ENCODE measurements at places on chromosomes 2 and 18.

DNA sequence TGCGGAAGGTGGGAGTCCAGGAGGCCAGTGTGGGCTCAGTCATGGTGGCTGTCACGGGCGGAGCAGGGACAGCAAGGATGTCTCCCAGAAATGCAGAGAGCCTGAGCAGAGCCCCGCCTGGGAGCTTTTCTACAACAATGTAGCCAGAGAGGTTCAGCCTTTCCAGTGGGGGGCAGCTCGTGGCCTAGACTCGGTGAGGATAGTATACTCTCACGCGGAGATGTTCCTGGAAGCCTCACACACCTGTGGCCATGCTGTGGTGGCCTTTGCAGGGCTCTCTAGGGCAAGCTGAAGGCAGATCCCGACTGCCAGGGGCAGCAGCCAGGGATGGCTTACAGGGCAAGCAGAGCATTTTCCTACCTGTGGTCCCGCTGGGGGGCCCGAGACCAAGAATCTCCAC is 244.1 kb downstream of the LDLRAD4 start:
- no peak for DNase-seq

- no peak for DNase-seq
Measured at GRCh38 chr2:98348066-98348561, 1.9 kb downstream of the CNGA3 start.

- no peak for DNase-seq
Measured at GRCh38 chr2:121480826-121481225, 49.9 kb upstream of the RNU4ATAC start.

DNA sequence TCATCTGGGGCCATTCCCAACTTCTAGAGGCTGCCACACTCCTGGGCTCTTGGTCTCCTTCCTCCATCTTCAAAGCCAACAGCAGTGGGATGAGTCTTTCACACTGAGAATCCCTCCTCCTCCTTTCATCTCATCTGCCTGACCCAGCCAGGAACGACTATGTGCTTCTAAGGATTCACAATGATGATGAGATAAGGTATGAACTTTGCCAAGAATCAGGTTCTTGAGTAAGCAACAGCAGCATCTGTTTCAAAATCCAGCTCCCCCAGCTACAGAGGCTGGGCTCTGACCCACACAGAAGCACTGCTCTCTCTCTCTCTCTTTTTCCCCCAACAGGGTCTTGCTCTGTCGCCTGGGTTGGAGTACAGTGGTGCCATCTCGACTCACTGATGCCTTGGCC is 46.4 kb downstream of the TIMM21 start:
- no peak for DNase-seq

DNA sequence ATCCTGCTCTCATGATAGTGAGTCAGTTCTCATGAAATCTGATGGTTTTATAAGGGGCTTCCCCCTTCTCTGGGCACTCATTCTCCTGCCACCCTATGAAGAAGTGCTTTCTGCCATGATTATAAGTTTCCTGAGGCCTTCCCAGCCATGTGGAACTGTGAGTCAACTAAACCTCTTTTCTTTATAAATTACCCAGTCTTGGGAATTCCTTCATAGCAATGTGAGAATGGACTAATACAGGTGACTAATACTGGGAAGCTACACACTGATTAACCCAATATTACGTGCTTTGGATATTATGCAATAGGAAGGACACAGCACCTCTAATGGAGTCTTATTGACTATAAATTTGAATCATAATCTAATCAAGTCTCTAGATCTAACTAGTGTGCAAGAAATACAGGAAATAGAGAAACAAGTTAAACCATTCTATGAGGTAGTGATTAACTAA is 107.2 kb upstream of the ETAA1 start:
- no peak for DNase-seq

GRCh38 chr2:108101481-108101880 is 115.2 kb downstream of the SLC5A7 start:
- DNase-seq: no peak

DNA sequence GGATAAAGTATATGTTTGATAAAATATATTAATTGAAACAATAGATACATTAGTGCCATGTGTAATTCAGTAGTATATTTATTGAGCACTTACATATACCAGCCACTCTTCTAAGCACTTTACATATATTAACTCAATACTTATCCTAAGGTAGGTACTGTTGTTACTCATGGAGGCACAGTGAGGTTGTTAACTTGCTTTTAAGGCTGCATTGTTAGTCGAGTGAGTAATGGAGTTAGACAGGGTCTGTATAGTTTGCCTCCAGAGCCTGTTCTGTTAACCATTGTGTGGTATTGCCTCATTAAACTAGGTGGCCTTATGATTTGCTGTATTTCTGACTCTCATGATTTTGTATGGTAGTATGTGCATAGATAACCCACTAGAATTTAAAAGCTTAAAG is 44.2 kb downstream of the LCLAT1 start:
- no peak for DNase-seq

DNA sequence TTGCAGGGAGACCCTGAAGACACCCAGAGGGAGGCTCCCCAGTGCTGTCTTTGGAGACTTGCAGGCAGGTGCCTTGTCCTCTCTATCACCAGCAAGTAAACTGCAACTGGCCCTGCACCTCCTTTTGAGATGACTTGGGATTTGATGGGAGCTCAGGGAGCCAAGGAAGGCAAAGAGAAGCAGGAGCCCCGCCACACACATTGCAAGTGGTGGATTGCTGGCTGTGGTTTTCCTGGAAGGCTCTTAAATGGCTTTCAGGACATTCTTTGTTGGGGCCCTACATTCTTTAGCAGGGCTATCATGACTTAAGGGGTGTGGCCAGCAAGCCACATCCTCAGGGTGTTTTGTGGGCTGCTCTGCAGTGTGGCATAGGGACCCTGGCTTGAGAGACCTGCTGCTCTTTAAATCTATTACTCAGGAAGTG is 39.9 kb upstream of the CDC42EP3 start:
- peak; percentile 2 for DNase-seq

Measured in T-helper 9 cell (primary cell).